ENCODE measurements at places on chromosomes 12 and 14. TPM values are rescaled to one million over a fixed set of nuclear protein-coding genes. Genes with fewer than 3 reads are reported as not detected.

KRT77 gene
- total RNA-seq = not detected

- no peaks in the 10 kb centered on the region for H3K36me3 ChIP-seq
- DNase-seq = no peak
- H3K4me3 ChIP-seq = no peak overlapping the region
- no peak overlapping the region for H3K27ac ChIP-seq
- H3K4me1 ChIP-seq = peaks cover 14% of the 10 kb centered on the region
- no peaks in the 10 kb centered on the region for H3K27me3 ChIP-seq
These were observed 39.2 kb upstream of the KRR1 start for GRCh38 chr12:75550401-75551240.

DNA sequence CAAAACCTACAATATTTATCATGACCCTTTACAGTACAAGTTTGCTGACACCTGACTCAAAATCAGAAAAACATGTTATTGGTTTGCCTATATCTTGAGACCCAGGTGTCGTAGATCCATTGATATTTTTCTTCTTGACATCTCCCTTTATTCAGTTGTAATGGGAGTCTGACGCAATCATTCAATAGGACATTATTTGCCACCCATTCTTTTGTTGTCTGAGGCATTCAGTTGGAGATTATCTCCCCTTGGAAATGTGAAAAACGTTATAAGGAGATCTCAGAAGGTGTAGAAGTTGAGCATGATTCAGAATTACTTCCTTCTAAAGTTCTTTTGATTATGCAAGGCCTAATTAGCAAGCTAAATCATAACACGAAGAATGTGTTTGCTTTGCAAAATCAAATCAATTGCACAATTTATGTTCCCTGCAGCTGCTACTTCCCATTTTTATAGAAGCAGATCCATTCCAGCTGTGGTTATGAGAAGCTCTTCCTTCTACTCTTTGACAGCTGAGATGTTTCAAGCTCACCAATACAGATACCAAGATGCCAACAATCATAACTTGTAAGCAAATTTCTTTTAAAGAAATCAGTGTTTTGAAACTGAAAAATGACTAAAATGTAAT, 228.2 kb upstream of the SYT1 start:
- no peaks in the 10 kb centered on the region for H3K27me3 ChIP-seq
- H3K27ac ChIP-seq = no peak overlapping the region
- DNase-seq = no peak

GRCh38 chr14:106442857-106443256, 916.5 kb downstream of the TMEM121 start:
- H3K36me3 ChIP-seq = no peaks in the 10 kb centered on the region
- H3K4me3 ChIP-seq = no peak overlapping the region
- H3K27ac ChIP-seq = no peak overlapping the region
- no peaks in the 10 kb centered on the region for H3K4me1 ChIP-seq

- no peaks in the 10 kb centered on the region for H3K27me3 ChIP-seq
- H3K27ac ChIP-seq = no peak overlapping the region
- H3K36me3 ChIP-seq = no peaks in the 10 kb centered on the region
- DNase-seq = peak; percentile 47
- H3K4me3 ChIP-seq = no peak overlapping the region
- H3K4me1 ChIP-seq = peaks cover 4% of the 10 kb centered on the region
These were observed 136.9 kb downstream of the SCARB1 start for GRCh38 chr12:124726596-124727263.
